ENCODE measurements at places on chromosomes 1 and 21.

GRCh38 chr1:26748351-26748750, 39.4 kb upstream of the PIGV start:
- DNase-seq, result no peak

GRCh38 chr21:41327753-41328152, 11.2 kb downstream of the FAM3B start:
- DNase-seq, result no peak

GRCh38 chr1:42931911-42932422, 26.7 kb downstream of the SLC2A1 start:
- DNase-seq, result no peak

GRCh38 chr1:94803517-94804441, 16.4 kb upstream of the SLC44A3 start:
- no peak for DNase-seq

DNA sequence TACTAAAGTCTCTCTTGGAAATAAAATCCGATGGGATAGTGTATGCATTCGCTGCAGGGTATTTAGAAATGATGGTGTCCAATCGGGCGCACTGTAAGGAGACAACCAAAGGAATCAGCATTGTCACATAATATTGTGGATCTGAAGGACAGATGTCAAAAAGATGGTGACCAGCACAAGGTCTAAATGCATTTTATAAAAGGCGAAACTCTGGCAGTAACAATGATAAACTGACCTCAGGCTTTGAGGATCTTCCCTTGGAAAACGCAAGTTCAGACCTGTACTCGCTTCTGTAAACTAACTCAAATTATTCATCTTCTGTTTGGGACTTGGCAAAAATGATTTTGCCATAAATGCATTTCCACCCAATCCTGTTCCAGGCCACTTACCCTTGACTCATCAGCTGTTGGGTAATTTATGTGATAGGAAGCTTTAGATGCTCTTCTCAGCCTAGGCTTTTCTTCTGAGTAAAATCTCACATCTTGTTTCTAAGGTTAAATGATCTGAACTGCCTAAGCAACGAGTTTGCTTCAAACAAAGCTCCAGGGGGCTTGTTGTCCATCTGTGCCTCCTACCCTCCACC, 33.8 kb downstream of the STPG1 start:
- DNase-seq, result no peak

DNA sequence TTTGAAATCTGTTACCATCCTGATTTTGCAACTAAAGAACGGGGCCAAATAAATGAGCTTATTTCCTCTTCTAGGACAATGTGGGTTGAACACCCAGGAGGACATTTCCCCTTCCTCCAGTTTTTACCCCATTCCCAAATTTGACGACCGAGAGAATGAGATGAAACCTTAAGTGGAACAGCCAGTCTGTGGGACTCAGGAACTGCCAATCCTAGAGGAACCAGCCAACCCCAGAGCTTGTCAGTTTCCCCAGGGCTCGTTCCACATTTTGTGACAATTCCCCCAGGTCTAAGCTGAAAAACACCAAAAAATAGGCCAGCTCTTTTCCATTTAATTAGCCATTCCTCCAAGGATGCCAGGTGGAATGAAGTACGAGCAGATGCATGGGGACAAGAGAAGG, 21.3 kb upstream of the MAPKAPK2 start:
- DNase-seq, result no peak

DNA sequence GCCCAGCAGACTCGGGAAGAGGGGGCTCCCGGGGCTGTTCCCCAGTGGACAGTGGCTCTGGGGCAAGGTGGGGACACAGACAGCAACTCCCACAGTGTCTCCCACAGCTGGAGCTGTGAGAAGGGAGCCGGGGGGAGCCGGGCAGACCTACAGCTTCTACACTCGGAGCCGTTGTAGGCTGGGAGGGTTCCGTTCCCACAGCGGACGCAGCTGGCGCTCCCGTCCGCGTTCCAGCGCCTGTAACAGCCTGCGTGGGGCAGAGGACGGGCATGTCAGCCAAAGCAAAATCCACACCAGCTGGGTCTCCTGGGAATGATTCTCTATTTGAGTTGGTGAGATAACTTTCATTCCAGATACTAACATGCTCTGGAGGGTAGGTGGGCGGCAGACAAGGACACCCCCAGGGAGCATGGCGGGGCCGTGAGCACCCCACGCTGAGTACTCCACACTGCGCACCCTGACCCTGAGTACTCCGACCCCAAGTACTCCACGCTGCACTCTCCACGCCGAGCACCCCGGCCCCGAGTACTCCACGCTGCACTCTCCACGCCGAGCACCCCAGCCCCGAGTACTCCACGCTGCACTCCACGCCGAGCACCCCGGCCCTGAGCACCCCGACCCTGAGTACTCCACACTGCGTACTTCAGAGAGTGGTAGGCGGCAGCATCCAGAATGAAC, 13.4 kb upstream of the RNF223 start:
- DNase-seq, result no peak

DNA sequence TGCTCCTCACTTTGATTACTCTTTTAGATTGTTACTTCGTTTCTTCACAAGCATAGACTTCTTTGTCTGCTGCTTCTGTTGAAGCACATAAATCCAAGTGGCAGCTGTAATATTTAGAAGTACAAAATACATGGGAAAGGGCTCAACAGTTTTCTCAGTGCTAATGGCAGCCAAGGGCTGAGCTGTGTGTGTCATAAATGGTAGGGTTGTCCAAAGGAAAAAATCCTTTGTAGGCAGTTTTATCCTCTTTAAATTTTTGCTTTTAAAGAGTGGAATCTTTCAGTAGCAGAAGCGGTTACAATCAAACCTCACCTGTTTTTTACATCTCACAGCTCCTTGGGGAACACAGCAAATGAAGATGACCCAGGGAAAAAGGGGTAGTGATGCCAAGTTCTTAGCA, 650.8 kb downstream of the PLPP3 start:
- no peak for DNase-seq

GRCh38 chr1:56079391-56079790, 500.0 kb downstream of the PLPP3 start:
- no peak for DNase-seq

DNA sequence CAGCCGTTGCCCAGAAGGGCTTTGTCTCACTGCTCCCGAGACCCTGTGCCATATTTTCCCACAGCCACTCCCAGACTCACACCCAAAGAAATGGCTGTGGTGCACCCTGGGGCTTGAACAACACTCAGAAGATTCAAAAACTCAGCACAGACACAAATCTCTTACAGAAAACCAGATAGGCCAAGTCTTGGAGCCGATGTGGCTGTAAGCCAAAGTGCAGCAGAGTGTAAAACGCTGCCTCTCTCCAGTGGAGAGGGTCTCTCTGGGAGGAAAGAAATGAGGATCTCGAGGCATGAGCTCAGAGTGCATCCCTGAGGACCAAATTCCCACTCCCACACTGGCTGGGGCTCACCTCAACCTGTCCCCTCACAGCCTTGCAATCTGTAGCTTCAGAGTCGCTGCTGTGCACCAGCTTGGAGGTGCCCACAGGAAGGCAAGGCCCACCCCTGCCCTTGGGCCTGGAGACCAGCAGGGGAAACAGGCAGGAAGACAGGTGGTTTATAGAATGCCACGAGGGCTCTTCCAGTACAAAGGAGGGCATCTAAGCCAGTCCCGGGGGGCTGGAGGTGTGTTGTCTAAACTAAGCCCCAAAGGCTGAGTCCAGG, 171.3 kb upstream of the AJAP1 start:
- DNase-seq, result no peak

Measured in cortex of kidney (tissue), 1 donor.